ENCODE measurements at places on chromosomes 7 and 10.

DNA sequence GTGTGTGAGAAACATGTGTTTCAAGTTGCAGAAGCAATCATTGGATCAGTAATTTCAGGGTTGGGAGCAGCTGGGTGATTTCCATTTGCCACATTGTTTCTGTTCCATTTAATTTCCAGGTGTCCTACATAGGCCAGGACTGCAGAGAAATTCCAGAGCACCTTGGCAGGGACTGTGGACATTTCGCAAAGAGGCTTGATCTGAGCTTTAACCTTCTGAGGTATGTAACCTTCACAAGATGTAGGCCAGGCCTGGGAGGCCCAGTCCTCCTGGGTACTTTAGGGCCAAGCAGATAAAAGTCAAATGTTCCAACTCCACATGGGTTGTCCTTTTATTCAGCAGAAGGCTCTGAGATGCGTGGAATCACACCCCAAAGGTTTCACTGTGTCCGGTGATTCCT lies 6.9 kb downstream of the LRMDA start:
- no peak for DNase-seq

GRCh38 chr7:34842782-34843181 lies 184.8 kb downstream of the NPSR1 start:
- DNase-seq: no peak

DNA sequence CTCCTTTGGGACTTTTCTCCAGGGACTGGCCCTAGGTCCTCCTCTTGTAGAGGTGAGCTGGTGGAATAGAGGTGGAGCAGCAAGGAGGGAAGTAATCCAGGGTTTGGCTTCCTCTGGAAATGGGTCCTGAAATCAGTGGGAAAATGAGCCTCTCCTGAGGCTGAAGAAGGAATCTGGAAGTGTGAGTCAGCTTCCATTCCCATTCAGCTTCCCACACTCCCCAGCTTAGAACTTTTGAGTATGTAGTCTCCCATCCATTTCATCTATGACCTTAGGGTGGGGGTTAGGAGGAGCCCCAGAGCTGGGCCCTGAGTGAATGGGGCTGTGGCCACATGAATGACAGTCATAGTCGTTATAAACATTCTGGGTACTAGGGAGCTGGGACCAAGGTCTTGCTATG lies 17.7 kb downstream of the LDB1 start:
- no peak for DNase-seq

GRCh38 chr10:103630156-103630555 lies 136.7 kb downstream of the NEURL1 start:
- DNase-seq: no peak

- DNase-seq: no peak
Observed at GRCh38 chr7:25026156-25026555, 46.2 kb upstream of the OSBPL3 start.

GRCh38 chr7:159032753-159033472 lies 111.8 kb downstream of the VIPR2 start:
- DNase-seq: no peak

DNA sequence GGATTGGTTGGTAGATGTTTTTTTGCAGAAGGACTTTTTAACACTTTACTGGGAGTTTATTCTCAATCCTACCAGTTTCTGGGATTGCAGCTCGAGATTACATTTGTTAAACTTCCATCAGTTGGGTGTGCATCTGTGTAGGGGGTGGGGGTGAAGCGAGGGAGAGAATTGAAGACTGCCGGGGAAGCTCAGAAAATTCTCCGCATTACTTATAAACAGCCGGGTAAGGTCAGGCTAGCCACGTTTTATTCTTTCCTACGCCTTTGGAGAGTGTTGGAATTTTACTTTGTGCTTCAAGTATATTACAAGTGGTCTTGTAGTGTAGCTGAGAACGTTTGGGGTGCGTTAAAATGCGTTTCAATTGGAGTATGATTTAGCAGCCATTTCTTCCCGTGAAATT lies 1.1 kb downstream of the PALS2 start:
- no peak for DNase-seq

DNA sequence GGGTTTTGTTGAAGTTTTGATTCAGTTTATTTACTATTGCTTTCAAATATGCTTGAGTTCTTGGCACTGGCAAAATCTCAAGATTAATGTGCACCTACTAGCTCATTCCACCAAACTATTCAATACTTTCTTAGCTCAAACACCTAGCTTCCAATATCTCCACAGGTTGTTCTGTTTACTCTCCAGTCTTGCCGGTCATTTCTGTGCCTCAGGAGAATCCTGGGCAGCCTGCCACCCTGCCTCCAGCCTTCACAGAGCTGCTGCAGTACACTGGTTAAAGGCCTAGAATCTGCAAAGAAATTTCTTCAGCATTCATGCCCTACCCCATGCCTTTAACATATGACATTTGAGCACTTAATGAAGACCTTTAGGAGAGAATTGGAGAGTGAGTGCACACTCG lies 4.0 kb upstream of the TMEM106B start:
- no peak for DNase-seq

DNA sequence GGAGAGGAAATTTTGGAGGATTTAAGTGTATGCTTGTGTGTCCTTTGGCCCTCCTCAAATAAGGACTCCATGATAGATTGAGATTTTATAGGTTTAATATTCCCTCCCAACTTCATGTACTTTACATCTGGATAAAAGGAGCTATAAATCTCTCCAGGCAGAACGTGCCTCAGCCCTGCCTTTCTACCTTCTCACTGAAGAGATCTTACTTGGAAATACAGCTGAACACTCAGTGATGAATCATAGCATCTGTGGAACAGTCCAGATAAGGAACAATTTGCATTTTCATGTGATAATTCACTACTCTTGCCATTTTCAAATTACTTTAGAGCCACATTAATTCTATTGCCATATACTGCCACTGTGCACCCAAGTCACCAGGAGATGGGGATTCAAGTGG lies 364.6 kb upstream of the PODXL start:
- no peak for DNase-seq

DNA sequence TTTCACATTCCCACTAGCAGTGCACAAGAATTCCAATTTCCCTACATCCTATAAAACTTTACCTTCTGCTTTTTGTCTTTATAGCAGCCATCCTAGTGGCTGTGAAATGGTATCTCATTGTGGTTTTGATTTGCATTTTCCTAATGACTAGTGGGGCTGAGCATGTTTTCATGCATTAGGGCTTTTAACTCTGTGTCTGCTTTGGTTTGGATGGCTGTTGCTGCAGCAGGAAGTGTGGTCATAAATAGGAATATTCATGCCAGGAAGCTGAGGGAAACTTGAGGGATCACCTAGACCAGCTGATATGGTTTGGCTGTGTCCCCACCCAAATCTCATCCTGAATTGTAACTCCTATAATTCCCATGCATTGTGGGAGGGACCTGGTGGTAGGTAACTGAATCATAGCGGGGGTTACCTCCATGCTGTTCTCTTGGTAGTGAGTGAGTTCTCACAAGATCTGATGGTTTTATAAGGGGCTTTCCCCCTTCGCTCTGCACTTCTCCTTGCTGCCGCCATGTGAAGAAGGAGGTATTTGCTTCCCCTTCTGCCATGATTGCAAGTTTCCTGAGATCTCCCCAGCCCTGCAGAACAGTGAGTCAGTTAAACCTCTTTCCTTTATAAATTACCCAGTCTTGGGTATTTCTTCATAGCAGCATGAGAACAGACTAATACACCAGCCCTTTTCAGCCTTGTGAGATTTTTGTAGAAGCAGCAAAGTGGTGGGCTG lies 181.8 kb upstream of the PITRM1 start:
- no peak for DNase-seq
